Large intestine (tissue), 12 donors: ENCODE measurements at places on chromosomes 1 and 21. TPM values are rescaled to one million over a fixed set of nuclear protein-coding genes. Genes with fewer than 3 reads are reported as not detected.

- no peak for DNase-seq
Observed at GRCh38 chr1:102872097-102872496, 236.2 kb downstream of the COL11A1 start.

PGLYRP3 gene
- polyA plus RNA-seq, result not detected

DNA sequence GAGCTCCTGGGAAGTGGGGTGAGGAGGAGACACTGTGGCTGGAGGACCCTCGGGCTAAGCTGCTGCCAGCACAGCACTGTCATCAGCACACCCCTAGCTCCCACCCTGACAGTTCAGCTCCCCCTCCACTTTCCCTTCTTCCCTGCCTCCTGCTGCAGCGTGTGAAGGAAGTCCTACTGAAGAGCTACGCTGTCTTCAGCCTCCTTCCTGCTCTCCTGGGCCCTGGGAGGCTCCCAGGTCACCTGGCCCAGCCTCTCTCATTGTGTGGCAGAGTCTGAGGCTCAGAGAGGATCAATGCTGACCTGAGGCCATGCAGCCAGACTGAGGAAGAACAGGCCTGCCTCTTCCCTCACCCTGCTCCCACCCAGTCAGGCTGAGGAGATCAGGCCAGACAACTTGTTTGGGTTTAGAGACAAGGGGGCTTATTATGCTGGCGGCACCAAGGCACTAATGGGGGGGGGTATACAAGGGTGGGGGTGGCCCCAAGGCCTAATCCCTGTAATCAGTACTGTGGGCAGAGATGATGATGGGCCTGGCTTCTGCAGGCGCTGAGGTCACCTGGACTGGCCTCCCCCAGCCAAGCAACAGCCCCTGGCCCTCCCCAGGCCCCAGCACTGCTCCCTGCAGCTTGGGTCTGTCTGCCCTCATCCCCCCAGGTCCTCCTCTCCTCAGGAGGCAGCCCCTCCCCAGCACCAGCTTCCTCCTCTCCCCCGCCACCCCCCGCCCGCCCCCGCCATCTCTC, 9.1 kb downstream of the NES start:
- DNase-seq, result no peak

DNA sequence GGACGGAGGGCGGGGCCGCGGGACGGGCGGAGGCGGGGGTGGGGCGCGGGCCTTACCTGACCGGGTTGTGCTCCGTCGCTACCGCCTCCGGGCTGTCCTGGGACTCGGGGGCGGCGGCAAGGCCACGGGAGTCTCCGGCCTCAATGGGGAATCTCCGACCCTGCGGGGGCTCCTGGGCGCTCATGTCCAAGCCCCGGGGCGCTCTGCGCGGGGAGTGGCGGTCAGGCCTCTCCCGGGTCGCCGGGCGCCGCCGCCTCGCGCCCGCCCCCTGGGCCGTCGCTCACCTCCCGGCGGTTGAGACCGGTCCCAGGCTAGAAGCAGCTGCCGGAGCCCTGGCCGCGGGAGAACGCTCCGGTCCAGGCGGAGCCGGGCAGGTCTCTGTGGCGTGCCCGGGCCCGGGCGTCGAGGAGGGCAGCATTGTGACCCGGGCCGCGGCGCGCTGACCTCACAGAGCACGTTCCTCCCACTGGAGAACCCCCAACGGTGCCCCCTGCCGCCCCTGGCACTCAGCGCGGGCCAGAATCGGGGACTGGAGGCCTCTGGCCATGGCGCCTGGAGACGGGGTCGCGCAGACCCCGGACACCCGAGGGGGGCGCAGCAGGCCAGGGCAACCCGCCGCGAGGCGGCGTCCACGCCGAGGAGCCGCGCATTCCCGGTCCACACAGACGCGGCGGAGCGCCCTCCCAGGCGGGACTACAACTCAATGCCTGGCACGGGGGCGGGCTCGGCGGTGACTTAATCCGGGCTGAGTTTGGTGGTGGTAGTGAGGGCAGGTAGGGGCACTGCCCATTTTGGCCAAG, 411 bp downstream of the FAM229A start:
- DNase-seq, result peak; percentile 25

AMIGO1 gene
- 2.0 TPM for polyA plus RNA-seq

GRCh38 chr1:199859491-199859933, 168.0 kb upstream of the NR5A2 start:
- DNase-seq, result no peak

DNA sequence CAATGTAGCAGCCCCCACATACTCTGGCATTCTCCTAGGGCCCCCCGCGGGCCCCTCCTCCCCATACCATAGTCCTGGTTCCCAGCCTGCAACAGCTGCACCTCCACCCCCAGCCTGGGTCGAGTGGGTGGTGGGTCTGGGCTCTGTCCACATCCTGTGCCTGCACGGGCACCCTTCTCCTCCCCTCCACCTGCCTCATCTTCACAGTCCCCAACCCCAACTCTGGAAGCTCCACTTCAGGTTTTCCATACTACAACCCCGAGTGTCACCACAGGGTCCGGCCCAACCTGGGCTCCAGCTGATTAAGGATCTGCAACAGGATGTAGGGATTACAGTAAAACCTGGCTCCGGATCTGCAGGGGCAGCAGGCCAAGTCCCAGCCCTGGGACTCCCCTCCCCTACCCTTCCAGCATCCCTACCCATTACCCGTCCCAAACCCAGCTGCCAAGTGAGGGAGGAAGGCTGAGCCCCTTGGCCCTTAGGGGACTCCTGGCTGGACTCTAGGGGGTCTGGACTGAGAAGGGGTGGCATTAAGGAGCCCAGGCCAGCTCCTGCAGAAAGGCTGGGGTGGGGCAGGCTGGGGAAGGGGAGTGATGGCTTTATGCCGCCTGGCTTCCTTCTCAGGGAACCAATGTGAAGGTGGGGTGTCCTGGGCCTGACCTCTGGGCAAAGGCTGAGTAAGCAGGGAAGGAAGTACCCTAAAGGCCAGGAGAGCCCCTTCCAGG, 116.8 kb downstream of the CASZ1 start:
- peak; percentile 68 for DNase-seq

DNA sequence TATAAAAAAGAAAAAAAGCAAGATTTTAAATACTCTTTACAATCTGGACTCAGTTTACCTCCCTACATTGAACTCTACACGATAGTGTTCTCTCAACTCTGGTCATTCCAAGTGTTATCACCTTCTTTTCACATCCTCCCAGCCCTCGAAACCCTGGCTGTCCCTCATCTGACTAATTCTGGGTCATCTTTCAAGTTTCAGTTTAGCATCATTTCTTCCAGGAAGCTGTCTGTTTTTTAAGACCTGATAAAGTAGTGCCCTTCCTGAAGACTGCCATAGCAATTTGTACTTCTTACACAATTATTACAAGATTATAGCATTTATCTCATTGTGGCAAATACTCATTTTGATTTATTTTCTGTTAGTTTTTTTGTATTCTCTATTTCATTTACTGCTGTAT, 1.2 kb downstream of the ALG14 start:
- DNase-seq, result peak; percentile 22

DNA sequence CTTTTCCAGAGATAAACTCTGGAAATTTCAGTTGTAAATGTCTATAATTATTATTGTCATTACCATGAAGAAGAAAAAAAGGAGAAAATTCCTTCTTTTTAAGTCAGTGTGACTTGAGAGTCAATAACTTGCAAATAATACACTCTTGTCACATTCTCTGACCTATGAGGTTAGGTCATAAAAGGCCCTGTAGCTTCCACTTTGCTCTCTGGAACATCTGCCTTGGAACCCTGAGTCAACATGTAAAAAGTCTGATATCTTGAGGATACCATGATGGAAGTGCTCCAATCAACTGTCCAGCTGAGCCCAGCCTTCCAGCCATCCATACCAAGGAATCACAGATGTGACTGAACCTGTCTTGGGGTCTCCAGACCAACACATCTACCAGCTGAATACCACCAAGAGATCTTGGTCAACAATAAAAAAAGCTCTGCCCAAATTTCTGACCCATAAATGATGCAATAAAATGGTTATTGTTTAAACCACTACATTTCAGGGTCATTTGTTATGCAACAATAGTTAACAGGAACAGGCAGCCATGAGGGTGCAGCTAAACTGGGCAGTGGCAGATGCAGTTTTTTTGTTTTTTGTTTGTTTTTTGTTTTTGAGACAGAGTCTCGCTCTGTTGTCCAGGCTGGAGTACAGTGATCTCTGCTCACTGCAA, 10.3 kb downstream of the DMRTA2 start:
- DNase-seq, result no peak

GRCh38 chr1:11046625-11047365, at the start of gene MASP2:
TSS of gene MASP2 (minus strand) at chr1:11047239. CDS start at chr1:11047207, 32 bp downstream.
- no peak for DNase-seq

TMEM61 gene
- polyA plus RNA-seq, result 2.8 TPM

UTS2 gene
- 0.36 TPM for polyA plus RNA-seq

- no peak for DNase-seq
Observed at GRCh38 chr1:229537894-229538293, 20.6 kb downstream of the ABCB10 start.

TNFRSF14 gene
- 318 TPM for polyA plus RNA-seq

RGS7 gene
- polyA plus RNA-seq, result 2.1 TPM

GRCh38 chr1:108851567-108851966, 5.3 kb downstream of the AKNAD1 start:
- no peak for DNase-seq

DNA sequence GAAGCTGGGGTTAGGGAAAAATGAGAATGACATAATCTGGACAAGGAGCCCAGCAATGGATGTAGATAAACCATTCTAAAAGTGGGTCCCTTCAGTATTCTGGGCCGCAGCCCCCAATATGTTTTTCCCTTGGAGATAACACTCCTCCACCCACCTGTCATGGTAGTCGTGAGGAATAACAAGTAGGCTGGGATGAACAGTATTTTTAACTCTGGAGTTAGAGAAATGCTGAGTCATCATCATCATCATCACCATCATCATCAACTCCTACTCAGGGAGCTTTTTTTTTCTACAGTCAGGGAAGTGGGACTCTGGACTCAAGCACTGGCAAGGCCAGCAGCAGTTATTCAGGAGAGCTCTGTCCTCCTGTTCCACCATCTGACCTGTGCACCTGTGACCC, 12.8 kb downstream of the CADM3 start:
- DNase-seq, result no peak

RHD gene
- 1.5 TPM for polyA plus RNA-seq

TMPRSS15 gene
- polyA plus RNA-seq, result 0.01 TPM

DNA sequence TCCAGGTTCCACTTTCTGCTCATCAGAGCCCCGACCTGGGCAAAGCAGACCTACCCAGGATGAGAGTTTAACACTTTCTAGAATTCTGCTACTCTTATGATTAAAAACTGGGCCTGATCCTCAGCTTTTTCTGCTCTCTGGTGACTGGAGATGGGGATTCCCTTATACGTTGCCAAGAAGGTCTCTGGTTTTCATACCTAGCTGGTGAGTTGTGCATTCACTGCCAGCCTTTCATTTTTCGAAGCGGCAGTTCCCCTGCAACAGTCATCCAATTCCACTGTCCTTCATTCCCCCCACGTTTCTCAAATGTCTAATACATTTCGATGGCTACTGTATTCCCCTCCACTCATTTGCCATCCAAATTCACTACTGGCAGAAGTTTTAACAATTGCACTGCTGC, 135.3 kb downstream of the ADSS2 start:
- no peak for DNase-seq

GRCh38 chr1:117596023-117596720, 9.7 kb upstream of the TENT5C start:
- no peak for DNase-seq

DNA sequence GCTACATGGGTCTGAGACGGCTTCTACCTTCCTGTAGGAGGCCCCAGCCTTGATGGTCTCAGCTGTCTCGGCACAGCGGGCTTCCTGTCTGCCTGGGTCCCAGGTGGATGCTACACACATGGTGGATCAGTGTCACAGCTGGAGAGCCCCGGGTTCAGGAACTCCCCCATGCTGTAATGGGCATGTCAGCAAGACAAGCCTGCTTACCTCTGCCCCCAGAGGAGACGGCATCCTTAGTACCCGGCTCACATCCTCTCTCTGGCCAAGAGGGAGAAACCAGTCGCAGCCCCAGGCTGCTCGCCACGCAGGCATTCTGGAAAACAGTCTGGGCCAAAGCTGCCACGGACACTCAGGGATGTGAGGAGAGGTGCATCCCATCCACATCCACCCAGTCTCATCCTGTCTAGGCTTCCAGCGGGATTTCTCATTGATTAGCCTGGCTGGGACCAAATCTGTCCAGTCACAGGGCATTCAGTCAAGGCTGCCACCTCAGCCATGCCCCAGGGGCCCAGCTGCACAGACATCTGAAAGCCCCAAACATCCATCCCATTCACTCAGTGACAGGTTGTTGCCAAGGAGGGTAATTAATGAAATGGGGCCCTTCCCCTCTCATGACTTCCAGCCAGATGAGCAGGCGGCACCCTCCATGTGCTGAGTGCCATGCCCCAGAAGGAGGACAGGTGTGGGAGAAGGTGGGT, 10.5 kb downstream of the SNAP47 start:
- no peak for DNase-seq

DNA sequence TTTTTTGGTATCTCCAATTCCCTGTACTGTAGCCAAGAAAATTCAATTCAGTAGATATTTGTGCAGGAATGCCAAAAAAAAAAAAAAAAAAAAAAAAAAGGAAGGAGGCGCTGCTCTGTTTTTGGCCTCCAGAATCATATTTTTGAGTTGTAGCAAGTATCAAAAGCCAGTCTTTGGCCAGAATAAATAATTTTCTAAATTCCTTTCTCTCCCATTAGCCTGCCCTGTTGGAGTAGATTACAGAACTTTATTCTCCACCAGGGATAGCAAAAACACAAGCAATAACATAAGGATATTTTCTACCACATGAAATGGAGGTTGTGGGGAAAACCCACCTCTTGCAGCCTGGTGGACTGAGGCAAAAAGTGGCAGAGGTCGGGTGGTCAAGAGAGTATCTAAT, 2.4 kb upstream of the CYP4X1 start:
- DNase-seq, result no peak

DNA sequence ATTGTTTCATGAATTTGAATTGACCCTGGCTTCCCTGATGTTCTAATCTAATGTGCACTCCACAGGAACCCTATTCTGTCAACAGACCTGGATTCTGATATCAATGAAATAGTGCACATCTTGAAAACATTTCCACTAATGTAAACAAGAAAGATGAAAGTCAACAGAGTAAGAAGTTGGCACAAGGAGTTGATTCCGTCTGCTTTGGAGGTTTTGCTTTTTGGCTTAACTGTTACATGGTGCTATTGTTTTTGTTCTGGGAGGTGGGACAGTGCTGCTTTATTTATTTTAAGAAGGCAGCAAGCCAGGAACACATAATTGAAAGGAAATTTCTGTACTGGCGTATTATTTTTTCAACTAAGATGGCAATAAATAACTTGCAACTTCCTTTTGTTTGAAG, 73.3 kb downstream of the LEPR start:
- no peak for DNase-seq
